ENCODE measurements at places on chromosomes 6 and 20. TPM values are rescaled to one million over a fixed set of nuclear protein-coding genes. Genes with fewer than 3 reads are reported as not detected.

DNA sequence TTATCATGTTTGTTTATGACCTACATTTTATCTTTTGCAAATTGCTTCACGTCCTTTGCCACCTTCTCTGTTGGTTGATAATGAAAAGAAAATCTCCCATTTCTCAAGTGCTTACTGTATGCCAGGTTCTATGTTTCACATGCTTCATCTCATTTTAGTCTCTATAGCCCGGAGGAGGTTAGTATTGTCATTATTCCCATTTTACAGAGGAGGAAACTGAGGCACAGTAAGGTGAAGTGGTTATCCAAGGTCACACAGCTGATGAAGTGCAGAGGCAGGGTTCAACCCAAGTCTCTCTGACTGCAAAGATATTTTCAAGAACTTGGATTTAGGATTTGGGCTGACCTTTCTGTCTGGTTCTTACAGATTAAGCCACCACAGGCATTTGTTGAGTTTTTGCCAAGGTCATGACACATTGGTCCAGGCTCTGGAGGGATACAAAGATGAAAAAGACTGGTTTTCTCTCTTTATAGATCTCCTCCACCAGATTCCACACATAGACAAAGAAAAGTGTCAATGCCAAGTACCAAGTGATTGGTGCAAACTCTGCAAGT is 20.6 kb downstream of the CNBD2 start:
- H3K4me1 ChIP-seq = no peaks in the 10 kb centered on the region
- DNase-seq = no peak
- no peak overlapping the region for H3K4me3 ChIP-seq
- H3K36me3 ChIP-seq = no peaks in the 10 kb centered on the region

GRCh38 chr6:120774275-120774674 is 560.0 kb downstream of the TBC1D32 start:
- no peak for DNase-seq
- H3K27me3 ChIP-seq = no peaks in the 10 kb centered on the region
- no peak overlapping the region for H3K27ac ChIP-seq
- no peaks in the 10 kb centered on the region for H3K36me3 ChIP-seq

GRCh38 chr6:25560865-25561264 is 91.2 kb upstream of the SCGN start:
- H3K36me3 ChIP-seq = no peaks in the 10 kb centered on the region
- H3K27me3 ChIP-seq = no peaks in the 10 kb centered on the region
- no peak overlapping the region for H3K4me3 ChIP-seq
- no peak overlapping the region for H3K27ac ChIP-seq
- no peaks in the 10 kb centered on the region for H3K4me1 ChIP-seq

DNA sequence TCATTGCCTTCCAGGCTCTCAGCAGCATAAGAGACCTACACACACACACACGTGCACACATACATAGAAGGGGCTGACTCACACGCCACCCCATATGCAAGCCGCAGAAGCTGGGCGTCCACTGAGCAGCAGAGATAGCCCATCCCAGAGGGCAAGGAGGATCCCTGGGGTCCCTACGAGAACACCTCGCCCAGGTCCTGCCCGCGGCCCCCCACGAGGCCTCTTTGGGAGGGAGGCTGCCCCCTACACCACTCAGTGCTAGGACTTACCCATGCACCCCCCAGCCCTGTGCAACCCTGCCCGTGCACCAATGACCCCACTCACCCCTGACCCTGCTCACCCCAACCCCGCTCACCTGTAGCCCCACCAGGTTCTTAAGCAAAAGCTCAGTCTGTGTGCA is 20.6 kb upstream of the NTSR1 start:
- H3K36me3 ChIP-seq = no peaks in the 10 kb centered on the region
- no peak for DNase-seq
- no peak overlapping the region for H3K4me3 ChIP-seq
- no peaks in the 10 kb centered on the region for H3K27me3 ChIP-seq
- H3K4me1 ChIP-seq = peaks cover 67% of the 10 kb centered on the region

GRCh38 chr20:62831854-62832211 is 15.0 kb downstream of the COL9A3 start:
- H3K27ac ChIP-seq = no peak overlapping the region
- no peaks in the 10 kb centered on the region for H3K27me3 ChIP-seq
- H3K4me1 ChIP-seq = peaks cover 26% of the 10 kb centered on the region
- H3K4me3 ChIP-seq = no peak overlapping the region
- DNase-seq = no peak

- DNase-seq = no peak
- H3K36me3 ChIP-seq = no peaks in the 10 kb centered on the region
- H3K27me3 ChIP-seq = no peaks in the 10 kb centered on the region
- no peak overlapping the region for H3K27ac ChIP-seq
These were observed 16.1 kb upstream of the LMBRD1 start for GRCh38 chr6:69812746-69813427.

Gene FAM50B
- total RNA-seq = 13.0 TPM
